ENCODE measurements at places on chromosomes 12 and 14.

- no peak for DNase-seq
These were observed 14.3 kb upstream of the ATP23 start for GRCh38 chr12:57927086-57927485.

DNA sequence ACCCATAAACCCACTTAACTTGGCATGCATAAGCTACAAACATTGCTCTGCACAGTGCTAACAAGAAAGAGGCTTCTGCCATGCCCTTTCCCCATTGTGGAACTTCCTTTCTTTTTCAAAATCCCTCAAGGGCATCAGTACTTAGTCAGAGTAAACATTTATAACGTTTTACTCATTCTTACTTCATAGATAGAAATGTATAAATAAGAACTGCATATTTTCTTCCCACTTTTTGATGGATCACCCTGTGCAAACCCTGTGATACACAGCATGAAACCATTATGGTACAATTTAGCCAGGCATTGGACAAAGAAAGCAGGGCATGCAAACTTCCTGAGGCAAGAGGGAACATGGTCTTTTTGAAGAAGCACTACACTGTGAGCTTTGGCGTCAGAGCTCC is 113.8 kb upstream of the FOXG1 start:
- DNase-seq, result no peak

GRCh38 chr14:61561657-61562276 is 133.5 kb upstream of the HIF1A start:
- peak; percentile 92 for DNase-seq

- DNase-seq, result no peak
These were observed 786.3 kb upstream of the NOVA1 start for GRCh38 chr14:27384124-27384523.
